ENCODE measurements at places on chromosomes 11 and 22.

- no peak for DNase-seq
These were observed 1.4 kb upstream of the PDGFB start for GRCh38 chr22:39246217-39246616.

DNA sequence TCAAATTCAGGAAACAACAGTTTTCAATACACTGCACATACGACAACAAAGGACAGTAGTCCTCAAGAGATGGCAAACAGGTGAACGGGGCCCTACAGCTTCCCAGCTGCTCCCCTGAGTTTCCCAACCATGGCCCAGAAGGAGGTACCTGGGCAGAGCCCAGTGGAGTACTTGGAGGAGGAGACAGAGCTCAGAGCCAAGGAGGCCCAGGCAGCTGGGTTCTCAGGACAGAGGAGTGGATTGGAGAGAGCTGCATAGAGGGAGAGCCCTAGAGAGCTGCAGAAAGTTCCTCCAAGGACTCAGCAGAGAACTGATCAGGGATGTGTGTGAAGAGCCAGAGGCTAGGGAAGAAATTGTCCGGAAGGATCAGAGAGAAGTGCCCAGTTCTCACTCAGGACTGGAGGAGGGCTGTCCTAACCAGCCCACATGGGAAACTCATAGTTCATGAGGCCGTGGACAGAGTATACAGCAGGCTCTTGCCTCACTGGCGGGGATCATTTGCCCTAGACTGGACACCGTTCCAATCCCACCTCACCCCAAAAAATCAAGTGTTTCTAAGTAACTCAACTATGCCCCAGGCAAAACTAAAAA, 7.6 kb upstream of the ASCL2 start:
- no peak for DNase-seq

GRCh38 chr22:49786976-49787706, 40.5 kb downstream of the BRD1 start:
- no peak for DNase-seq

- DNase-seq, result no peak
These were observed 1.1 kb downstream of the SEPTIN5 start for GRCh38 chr22:19715188-19715930.

GRCh38 chr11:60124802-60125432, 36.5 kb downstream of the MS4A2 start:
- DNase-seq, result no peak

- no peak for DNase-seq
These were observed 9.5 kb downstream of the CRYBA4 start for GRCh38 chr22:26631282-26631681.

DNA sequence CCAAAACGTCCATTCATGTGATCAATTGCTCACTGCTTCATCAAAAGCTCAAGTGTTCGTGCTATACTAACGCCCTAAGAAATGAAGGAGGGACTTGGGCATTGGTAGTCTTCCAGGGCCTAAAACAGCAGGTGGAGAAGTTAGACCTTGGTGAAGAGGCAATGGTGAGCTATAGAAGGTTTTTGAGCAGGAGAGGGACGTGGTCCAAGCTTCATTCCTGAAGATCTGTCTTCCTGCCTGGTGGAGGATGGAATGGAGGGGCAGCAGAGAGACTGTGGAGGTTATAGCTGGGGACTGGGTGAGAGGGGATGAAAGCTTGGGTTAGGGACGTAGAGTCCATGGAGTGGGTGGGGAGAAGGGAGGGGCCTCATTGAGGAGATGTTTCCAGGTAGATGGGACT, 97.7 kb downstream of the TP53I11 start:
- no peak for DNase-seq

DNA sequence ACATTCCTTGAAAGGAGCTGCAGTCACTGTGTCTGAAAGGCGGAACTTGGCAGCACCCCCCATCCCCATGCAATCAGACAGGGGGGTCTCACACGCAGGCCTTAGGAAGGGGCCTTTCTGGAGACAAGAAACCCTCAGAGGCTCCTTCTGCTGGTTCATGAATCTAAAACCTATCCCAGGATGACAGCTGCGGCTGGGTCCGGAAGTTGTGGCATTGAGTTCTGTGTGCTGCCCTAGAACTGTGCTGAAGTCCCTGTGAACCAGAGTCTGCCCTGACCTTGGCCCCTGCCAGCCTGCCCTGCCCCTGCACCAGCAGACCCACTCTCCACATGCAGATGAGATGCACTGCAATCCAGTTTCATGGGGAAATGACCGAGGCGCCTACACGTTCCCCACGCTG, 268.0 kb downstream of the CTTN start:
- no peak for DNase-seq

- DNase-seq, result no peak
These were observed 83.7 kb downstream of the EXT2 start for GRCh38 chr11:44179173-44179572.

DNA sequence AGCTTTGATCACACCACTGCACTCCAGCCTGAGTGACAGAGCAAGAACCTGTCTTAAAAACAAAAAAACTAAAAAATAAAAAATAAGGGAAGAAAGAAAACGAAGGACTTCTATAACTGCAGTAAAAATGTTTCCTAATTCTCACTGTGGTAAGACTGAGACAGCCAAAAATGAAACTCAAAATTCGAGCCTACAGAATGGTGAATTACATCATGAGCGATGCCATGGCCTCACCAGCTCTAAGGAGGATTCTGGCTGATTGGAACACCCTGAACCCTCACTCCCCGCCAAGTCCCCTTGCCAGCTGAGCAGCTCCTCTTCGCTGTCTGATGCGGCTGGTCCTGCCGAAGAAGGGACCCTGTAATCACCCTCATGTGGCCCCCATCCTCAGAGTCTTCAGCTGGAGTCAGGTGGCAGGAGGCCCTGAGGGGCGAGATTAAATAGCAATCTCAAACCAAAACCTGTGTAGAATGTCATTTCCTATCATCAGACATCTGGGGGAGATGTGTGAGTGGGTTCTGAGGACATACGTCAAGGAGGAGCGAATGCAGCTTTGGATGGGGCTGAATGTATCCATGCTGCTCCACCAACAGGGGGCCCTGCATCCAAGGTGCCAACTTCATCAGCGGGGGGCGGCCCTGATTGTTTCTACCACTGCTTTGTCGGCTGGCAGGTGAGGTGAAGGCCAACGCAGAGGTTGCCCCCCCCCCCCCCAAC, 29.2 kb downstream of the PDGFB start:
- no peak for DNase-seq

DNA sequence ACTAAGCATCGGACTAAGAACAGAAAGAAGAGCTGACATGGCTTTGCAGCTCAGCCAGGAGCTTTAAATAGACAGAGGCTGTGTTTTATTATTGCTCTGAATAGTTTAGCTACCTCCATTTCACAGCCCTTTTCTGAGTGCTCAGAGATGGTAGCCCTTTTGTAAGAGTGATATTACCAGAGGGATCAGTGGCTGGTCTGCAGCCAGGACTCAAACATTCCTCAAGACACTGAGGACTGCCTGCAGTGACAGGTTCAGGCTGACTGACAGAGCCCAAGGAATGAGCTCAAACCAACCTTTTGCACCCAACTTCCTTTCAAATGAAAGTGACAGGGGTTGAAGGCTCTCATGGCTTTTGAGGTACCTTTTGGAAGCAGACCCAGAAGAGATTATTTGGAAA, 189.0 kb downstream of the DDX10 start:
- no peak for DNase-seq

DNA sequence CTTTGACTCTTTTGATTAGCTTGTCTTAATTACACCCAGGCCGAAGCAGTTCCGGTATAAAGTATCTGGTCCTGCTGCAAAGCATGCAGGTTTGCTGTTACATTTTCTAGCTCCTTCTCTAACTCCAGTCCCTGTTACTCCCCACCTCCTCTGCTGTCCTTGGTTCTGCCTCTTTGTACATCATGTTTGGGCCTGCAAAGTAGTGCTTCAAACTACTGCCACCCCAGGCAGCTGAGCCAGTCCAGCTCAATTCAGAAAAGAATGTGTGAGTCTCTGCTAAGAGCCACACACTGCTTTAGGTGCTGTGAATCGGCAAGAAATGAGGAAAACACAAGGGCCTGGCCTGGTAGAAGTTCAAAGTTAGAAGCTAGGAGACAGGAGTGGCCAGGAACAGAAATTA, 136.0 kb downstream of the SERGEF start:
- DNase-seq, result no peak

DNA sequence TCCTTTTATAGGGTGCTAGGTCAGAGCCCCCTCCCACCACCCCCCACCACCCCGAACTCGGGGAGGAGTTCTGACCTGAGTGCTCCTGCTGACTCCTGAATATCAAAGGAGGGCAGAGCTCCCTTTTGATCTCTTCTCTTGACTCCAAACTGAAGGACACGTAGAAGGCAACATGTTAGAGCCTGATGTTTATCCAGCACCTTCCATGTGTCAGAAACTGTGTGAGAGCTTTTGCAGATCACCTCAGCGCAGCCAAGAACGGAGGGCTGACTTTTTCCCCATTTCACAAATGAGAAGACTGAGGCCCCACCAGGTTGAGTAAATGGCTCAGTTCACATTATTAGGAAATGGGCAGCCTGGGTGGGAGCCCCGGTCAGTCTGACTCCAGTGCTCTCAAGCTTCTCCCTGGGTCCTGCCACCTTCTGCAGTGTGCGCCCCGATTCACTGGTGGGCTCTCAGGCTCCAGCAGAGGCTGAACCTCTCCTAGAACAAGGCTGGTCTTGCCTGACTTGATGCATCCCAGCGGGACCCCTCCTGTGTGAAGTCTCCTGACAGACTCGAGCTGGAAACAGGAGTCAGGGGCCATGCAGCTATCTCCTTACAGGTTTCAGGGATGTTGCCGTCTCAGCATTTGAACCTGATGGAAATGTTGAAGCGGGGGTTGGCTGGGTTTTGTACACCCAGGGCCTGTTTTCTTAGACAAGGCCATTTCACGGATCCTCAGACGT, 98.5 kb downstream of the TSPAN18 start:
- no peak for DNase-seq

DNA sequence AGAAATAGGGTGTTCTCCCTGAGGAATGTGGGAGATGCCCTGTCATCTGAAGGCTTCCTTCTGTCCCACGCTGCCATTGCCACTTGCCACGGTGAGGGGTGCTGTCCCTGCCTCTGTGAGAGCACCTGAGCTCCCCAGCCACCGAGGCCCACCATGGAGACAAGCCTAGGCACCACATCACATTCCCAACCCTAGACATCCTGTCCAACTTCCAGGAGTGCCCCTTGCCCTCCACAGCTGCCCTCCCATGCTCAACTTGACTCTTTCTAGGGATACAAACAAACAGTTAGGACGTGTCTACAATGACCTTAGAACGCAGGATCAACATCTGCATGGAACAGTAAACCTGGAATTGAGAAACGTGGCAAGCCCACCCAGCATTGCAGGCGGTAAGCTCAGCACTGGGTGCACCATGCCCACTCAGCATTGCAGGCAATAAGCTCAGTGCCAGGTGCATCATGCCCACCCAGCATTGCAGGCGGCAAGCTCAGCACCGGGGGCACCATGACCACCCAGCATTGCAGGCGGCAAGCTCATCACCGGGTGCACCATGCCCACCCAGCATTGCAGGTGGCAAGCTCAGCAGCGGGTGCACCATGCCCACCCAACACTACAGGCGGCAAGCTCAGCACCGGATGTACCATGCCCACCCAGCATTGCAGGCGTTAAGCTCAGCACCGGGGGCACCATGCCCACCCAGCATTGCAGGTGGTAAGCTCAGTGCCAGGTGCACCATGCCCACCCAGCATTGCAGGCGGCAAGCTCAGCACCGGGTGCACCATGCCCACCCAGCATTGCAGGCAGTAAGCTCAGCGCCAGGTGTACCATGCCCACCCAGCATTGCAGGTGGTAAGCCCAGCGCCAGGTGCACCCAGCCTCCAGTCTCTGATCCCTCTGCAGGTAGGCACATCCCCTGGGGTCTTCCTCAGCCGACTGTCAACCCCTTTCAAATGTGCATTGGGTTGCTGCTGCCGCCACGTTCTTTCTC, 1463.9 kb downstream of the TBC1D22A start:
- no peak for DNase-seq

- no peak for DNase-seq
These were observed 10.7 kb upstream of the POGLUT3 start for GRCh38 chr11:108508653-108509593.

GRCh38 chr22:41344189-41344788, 37.5 kb upstream of the TEF start:
- DNase-seq, result no peak

DNA sequence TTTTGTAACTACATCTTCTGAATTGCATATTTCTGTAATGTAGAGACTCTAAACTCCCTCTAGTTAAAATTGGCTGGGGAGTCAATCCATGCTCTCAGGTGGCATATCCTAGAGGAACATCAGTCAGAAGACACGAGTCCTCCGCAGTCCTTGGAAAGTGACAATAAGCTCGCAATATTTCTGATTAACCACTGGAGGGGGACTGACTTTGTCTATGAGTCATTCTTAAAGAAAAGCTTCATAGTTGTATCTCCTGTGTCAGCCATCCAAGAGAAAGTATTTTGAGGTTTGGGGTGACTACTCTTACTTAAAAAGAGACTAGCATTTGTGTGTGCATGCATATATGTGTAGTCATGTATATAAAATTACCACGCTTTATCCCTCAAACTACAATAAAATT, 60.2 kb downstream of the SLN start:
- DNase-seq, result no peak

DNA sequence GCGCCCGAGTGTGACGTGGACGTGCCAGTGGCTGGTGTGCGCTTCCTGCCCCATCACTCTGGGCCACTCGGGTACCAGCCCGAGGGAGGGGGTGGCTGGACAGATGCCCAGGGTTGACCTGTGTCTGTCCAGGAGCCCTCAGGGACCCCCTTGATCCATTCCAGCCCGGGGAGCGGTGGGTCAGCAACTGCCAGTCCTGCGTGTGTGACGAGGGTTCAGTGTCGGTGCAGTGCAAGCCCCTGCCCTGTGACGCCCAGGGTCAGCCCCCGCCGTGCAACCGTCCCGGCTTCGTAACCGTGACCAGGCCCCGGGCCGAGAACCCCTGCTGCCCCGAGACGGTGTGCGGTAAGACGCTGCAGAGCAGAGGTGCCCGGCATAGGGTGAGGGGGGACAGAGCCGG, 34.5 kb downstream of the MUC5B start:
- DNase-seq, result no peak

GRCh38 chr11:21537980-21538379, 654.9 kb upstream of the ANO5 start:
- no peak for DNase-seq

DNA sequence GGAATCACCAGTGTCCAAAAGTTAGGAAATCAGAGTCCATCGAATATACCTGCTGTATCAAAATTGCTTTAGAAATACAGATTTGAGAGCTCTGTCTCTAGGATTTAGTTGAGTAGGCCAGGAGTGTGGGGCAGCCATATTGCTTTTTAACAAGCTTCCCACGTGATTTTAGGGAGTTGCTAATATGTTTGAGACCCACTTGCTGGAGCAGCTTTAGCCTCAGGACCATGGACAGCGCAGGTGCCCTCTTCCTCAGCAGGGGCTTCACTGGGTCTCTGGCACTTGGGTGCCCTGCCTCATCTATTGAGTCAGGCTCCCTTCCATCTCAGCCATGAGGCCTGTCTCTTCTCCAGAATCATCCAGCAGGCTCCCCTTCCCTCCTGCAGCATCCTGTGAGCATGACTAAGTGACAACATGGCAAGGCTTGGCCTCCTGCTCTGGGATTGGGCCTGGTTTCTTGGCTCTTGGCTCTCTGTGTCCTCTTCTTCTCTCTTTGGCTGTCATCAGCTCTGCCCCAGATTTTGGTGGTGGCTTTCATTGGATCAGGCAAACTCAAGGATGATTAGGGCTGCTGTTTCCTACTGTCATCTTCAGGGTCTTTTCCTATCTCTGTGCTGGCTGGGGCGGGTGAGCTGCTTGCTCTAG, 70.0 kb downstream of the SGSM1 start:
- no peak for DNase-seq

All from LNCaP clone FGC (cell line).